Left lung (tissue), 14 donors: ENCODE measurements at places on chromosomes 3 and 15.

DNA sequence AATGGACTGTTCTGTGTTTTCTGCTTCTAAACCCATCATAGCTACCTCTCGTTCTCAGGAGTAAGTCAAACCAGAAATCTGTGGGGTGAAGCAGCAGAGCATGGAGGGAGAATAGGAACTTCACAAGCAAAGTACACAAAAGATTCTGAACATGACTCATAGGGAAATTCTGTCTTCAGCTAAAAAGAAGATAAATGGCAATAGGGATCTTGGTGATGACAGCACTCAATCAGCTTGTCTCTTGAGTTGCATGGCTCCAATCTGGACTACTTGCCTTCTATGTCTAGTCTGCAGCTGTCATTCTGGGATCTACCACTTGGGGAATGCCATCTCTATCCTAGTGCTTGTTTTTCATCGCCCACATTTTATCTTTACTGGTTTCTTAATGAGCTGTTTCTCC lies 13.5 kb upstream of the GRAMD1C start:
- no peak for DNase-seq

DNA sequence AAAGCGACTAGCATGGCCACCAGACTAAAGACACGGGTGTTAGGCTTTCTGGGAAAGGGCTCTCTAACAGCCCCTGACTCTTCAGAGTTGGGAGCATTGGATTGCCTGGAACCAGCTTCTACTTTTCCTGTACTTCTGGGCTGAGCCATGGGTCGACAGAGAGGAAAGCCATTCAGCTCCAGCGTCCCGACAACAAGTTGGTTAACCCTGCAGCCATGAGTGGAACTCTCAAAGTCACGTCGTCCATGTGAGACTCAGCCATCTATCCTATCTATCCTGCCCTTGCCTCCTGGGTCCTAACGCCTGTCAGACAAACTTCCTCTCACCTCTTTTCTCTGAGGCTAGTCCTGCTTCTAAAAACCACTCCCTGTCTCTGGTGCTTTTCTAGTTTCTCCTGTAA lies 32.6 kb upstream of the TBC1D5 start:
- no peak for DNase-seq

GRCh38 chr3:42709621-42710020 lies 7.0 kb upstream of the HHATL start:
- DNase-seq, result no peak

GRCh38 chr3:187983484-187984124 lies 170.4 kb upstream of the LPP start:
- DNase-seq, result no peak

DNA sequence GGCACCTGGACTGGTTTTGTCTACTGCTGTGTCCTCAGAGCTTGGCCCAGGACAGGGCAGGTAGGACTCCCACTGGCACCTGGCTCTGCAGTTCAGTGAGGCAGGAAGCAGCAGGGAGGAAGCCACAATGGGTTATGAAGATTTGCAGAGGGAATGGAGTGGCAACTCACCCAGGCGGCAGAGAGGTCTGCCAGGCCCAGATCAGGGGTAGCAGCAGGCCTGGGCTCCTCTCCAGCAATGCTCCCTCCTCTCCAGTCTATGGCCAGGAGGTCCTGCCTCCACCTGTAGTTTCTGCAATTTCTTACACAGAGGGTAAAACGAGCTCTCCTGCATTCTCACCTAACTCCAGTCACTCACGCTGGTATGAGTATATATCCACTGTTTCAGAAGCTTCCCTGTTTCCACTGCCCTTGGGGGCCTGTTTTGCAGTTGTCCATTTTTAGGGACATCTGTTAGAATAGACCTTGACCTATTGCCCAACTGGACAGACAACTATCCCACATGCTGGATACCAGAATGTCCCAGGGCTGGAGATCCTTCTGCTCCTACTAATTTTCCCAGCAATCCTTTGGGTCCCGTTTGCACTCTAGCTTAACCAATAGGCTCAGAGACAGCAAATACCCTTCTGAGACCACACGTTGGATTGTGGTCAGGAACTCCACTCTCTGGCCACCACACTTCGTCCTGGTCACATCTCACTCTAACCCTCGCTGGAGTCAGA lies 35.2 kb downstream of the HMCES start:
- DNase-seq, result no peak

- DNase-seq, result no peak
These were observed 11.2 kb downstream of the ATP2B2 start for GRCh38 chr3:10494180-10494579.

- no peak for DNase-seq
These were observed 445.3 kb downstream of the OTOL1 start for GRCh38 chr3:161941891-161942290.

- no peak for DNase-seq
These were observed 7.2 kb upstream of the MUC13 start for GRCh38 chr3:124941771-124942170.

DNA sequence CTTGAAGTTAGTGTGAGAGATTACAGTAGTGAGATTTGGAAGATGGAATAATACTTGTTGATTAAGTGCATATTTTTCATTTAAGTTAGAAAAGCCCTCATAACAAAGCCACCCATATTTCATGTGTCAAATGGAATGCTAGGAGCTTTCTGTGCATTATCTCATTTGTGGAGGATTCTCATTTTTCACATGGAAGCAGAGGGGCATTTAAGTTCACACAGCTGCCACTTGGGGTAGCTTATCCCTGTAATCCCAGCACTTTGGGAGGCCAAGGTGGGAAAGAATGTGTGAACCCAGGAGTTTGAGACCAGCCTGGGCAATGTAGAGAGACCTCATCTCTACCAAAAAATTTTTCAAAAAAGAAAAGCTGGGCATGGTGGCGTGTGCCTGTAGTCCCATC lies 55.2 kb downstream of the RAB7A start:
- no peak for DNase-seq

GRCh38 chr3:47265725-47266428 lies 16.7 kb downstream of the KIF9 start:
- DNase-seq, result no peak

GRCh38 chr3:127680146-127680661 lies 7.5 kb downstream of the ABTB1 start:
- peak; percentile 23 for DNase-seq

DNA sequence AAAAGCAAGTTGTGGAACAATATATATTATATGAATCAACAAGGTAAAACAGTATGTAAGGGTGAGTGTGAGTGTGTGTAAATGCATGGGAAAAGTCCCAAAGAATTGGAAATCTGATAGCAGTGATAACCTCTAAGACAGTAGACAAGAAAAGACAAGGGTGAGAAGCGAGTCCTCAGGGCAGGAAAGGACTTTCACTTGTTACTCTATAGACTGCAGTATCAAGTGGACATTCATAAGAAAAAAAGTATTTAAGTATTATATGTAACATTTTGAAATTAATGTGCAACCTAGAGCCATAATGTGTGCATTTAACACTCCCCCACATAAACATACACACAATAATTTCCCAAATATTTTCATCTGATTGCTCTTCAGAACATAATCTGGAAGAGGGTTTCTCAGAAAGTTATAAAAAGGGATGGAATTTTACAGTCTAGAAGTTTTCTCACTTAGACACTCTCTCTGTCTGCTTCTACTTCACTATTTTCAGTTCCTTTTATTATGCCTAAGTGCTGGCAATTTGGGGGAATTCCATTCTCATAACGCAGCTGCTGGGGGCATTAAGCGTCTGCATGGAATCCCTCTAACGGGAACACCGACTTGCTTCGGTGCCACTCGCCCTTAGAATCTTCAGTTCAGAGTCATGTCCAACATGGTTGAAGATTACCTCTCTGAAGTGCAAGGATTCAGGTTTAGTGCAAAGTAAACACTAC lies 50.0 kb upstream of the CDIN1 start:
- no peak for DNase-seq

DNA sequence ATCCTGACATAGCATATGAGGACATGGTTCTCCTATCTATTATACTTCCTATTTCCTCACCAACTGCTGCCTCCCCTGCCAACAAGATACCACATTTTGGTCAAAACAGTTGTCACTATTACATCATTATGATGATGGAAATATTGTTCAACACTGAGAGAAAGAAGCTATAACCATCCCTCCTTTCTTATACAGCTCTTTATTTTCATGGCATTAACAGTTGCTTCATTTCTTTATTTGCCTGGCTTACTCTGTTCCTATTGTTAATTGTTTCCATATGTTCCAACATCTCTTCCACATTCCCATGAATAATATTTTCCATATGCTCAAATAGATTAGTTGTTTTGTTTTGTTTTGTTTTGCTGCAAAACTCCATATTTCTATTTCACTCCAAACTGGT lies 40.8 kb upstream of the FILIP1L start:
- DNase-seq, result no peak

DNA sequence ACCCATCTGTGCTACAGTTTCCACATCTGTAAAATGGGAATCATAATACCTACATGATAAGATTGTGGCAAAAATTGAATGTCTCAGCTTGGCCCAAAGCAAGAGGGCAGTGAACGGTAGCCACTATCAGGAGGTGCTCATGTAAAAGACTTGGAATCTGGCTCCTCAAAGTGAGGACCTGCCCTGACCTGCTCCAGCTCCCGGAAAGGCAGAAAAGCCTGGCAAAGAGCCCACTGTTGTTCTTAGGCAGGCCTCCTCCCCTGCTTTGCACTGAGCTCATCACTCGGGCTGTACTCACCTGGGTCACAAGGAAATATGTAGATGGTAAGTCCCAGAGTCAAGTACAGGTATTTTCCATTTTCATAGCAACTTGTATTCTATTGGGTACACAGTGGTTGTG lies 250.7 kb upstream of the TBL1XR1 start:
- DNase-seq, result no peak

GRCh38 chr3:116112696-116113095 lies 332.6 kb downstream of the LSAMP start:
- DNase-seq, result no peak

DNA sequence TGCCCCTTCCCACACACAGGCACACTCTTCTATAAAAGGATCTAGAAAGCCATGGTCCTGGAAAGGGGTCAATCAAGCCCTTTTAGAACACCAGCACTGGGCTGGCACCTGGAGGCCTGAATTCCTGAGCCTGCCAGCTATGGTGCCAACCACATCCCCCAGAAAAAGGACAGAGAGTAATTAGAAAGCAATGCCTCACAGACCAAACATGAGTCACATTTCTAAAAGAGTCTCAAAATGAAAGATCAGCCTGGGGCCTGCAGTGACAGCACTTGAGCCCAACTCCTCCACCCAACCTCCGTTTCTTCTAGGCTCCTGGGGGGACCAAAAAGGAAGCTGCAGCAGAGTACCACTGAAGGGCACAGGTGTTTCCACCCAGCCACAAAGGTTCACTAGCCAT lies 14.1 kb downstream of the MYLK start:
- no peak for DNase-seq

DNA sequence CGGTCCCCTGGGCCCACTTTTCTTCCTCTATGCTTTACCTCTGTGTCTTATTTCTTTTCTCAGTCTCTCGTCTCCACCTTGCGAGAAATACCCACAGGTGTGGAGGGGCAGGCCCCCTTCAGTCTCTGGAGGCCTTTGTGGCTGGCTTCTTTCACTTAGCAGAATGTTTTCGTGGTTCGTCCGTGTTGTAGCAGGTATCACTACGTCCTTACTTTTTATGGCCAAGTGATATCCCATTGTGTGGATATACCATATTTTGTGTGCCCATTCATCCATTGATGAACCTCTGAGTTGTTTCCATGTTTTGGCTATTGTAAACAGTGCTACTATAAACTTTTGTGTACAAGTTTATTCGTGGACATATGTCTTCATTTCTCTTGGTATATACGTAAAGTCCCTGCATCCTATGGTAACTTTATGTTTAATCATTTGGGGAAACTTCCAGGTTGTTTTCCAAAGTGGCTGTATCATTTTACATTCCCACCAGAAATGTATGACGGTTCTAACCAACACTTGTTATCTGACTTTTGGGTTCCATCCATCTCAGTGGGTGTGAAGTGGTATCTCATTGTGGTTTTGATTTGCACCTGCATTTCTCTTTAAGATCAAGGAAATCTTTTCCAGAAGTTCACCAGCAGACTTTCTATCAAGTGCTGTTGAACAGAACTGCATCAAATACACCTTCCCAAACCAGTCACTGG lies 5.6 kb downstream of the PIGZ start:
- no peak for DNase-seq

GRCh38 chr15:27747997-27748396 lies 351.1 kb downstream of the OCA2 start:
- DNase-seq, result no peak

DNA sequence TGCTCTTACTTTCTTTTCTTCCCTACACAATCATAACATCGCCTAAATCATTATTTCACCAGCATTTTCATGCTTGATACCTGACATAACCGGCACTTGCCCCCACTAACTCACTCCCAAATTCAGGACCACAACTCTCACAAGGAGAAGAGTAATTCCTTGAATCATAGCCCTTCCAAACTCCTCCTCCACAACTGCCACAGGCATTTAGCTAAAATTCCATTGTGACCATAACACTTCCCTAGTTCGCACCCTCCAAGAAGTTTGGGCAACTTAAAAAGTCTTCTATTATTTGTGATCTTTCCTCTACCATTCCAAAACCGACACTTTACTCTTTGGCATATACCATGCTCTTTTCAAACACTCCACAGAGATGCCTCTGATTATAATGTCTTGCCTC lies 59.4 kb upstream of the XRN1 start:
- no peak for DNase-seq

GRCh38 chr3:127822682-127823425 lies 539 bp upstream of the MGLL start:
- peak; percentile 56 for DNase-seq

- no peak for DNase-seq
These were observed 127.2 kb downstream of the SHOX2 start for GRCh38 chr3:157979022-157979421.

GRCh38 chr3:32175607-32176197 lies 62.8 kb upstream of the CMTM8 start:
- peak; percentile 44 for DNase-seq

GRCh38 chr3:184031187-184031792 lies at the start of gene HTR3D:
HTR3D (plus strand) TSS chr3:184031742; CDS start chr3:184031742, 0 bp downstream.
- no peak for DNase-seq

- no peak for DNase-seq
These were observed 8.3 kb downstream of the SLC38A3 start for GRCh38 chr3:50213373-50213772.

DNA sequence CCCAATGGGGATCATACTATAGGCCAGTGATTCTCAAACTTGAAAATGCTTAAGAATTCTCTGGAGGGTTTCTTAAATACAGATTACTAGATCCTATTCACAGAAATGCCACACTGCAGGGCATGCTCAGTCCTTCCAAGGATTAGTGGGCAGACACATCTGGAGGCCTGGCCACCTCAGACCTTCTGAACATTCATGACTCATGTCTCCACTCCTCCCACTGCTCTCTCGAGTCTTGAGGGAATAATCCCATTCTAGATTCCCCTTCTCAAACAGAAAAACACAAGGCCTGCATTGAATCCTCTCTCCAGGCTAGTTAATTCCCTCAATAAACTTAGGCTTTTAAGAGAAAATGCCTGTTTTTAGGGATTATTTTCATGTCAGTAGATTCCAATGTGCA lies 22.1 kb downstream of the ZNF621 start:
- DNase-seq, result no peak

GRCh38 chr3:48268381-48268935 lies 27.6 kb downstream of the ZNF589 start:
- no peak for DNase-seq

- DNase-seq, result no peak
These were observed 7.8 kb upstream of the WNT7A start for GRCh38 chr3:13887495-13888300.

GRCh38 chr3:177960722-177961121 lies 575.5 kb upstream of the KCNMB2 start:
- DNase-seq, result no peak
